Ovary (tissue), 10 donors: ENCODE measurements at places on chromosomes 4 and X.

- DNase-seq: no peak
Observed at GRCh38 chr4:81971637-81972381, 402.0 kb downstream of the HNRNPD start.

- no peak for DNase-seq
Observed at GRCh38 chrX:13149702-13150350, 105.4 kb upstream of the FAM9C start.

DNA sequence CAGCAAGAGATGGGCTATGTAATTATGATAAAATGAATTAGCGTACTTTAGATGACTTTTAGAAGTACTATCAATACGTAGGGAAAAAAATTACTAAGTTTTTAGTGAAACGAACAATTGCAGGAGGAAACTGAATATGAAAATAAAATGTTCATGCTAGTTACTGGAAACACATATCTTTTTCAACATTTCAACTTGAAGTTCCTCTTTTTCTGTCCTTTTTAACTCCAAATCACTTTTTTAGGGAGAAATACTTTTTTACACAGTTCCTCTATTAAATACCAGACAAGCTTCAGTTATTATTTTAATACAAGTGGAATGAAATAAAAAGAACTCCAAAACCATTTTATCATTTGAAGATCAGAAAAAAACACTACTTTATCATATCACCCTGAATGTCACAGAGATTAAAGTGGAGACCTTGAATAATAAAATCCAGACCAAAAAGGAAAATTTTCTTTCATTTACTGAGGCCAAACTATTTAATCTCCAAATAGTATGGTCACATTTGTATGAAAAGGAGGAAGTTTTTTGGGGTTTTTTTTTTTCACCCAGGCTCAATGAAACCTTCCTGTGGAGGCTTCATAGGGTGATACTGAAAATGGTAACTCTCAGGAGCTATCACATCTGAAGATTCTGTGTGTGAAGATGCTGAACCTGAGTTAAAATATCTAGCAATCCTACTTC is 306.2 kb downstream of the INPP4B start:
- DNase-seq: no peak

- DNase-seq: no peak
Observed at GRCh38 chrX:53483838-53484405, 49.8 kb upstream of the HSD17B10 start.

- no peak for DNase-seq
Observed at GRCh38 chrX:42615161-42615563, 162.8 kb downstream of the PPP1R2C start.

DNA sequence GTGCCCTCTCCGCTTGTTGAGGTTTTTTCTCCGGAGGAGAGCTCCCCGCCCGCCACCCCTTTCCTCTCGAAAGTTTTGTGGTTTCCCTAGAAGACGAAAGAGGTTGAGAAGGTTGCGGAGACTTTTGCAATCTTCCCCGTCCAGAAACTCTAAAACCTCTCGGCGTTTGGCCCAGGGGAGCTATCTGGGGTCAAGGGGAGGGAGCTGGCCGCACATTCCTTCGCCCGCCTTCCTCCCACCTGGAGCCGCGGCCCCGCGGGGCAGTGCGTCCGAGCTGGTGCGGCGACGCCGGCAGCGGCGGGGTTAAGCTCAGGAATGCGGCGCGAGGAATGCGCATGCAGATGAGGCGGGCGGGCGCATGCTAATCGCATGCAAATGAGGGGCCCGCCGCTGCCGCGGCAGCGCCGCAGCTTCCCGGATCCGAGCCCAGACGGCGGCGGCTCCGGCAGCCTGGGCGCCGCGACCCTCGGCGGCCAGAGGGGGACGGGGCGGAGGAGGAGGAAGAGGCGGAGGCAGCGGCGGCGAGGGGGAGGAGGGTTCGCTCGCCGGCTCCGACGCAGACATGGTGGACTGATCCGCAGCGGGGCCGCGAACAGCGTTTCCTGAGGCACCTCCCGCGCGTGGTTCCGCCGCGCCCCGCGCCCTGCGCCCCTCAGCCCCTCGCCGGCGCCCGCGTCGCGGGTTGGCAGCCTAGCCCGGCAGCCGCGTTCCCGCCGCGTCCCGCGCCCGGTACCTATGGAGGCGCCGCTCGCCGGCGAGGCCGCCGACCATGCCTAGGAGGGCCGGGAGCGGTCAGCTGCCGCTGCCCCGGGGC is at the start of gene WWC2:
Gene WWC2 (plus strand): TSS at position 535 of the 814 bp plus-strand sequence. CDS start 235 bp downstream, at position 770.
- peak; percentile 93 for DNase-seq

GRCh38 chr4:121140716-121141460 is 23.2 kb downstream of the TNIP3 start:
- DNase-seq: no peak

DNA sequence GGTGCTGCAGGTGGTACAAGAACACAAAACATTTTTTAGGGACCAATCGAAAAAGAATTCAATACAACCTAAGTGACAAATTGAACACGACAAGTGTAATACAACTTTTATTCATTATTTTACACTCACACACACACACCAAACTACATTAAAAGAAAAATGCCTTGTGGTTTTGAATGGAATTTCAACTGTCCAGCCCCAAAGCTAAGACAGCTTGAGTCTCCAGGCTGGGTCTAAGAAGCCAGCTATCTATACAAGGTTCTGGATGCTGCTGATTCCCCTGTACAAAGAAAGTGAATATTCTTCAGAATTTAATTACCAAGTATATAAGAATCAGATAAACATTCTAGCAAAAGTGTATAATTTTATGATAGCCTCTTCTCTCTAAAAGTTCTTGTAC is 118.2 kb downstream of the PPP3CA start:
- no peak for DNase-seq

DNA sequence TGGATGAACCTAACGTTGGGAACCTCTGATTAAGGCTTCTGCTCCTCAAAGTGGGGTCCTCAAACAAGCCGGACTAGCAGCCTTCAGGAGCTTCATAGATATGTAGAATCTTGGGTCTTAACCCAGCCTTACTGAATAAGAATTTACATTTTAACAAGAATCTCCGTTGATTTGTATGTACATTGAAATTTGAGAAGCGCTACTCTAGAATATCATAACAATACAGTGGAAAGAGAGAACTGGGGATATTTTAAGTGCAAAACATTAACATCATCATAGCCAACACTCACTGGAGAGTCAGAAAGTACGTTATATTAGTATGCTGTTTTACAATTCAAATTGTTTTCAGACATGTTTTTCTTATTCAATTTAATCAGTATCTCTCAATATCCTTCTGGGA is 31.2 kb downstream of the ATXN3L start:
- no peak for DNase-seq

- no peak for DNase-seq
Observed at GRCh38 chr4:138225477-138225876, 16.7 kb downstream of the SLC7A11 start.

GRCh38 chrX:2497961-2498780 is 2.6 kb downstream of the DHRSX start:
- DNase-seq: no peak

- DNase-seq: no peak
Observed at GRCh38 chr4:43331226-43332051, 438.9 kb downstream of the GRXCR1 start.

DNA sequence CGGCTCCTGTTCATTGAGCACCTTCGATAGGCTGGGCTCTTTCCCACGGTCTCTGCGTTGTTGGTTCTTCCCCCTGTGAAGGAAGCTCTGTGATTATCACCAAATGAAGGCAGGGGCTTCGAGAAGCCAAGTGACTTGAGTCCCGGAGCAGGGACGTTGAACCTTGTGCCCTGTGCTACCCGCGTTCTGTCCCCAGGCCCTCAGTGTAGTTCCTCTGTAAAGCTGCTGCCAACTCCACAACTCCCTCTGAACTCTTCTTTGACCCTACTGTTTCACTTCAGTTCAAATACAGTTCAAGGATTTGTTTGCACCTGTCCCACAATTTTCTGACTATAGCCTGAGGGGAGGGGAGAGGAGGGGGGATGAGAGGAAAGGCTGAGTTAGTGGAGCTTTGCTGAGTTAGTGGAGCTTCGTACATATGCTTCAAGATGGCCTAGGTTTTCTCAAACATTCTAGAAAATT is 635 bp upstream of the PHF8 start:
- no peak for DNase-seq

GRCh38 chrX:39665830-39666518 is 431.8 kb downstream of the BCOR start:
- no peak for DNase-seq

- DNase-seq: no peak
Observed at GRCh38 chr4:64079316-64079715, 329.9 kb downstream of the TECRL start.

- DNase-seq: peak; percentile 51
Observed at GRCh38 chrX:10636337-10636736, 16.0 kb upstream of the MID1 start.

DNA sequence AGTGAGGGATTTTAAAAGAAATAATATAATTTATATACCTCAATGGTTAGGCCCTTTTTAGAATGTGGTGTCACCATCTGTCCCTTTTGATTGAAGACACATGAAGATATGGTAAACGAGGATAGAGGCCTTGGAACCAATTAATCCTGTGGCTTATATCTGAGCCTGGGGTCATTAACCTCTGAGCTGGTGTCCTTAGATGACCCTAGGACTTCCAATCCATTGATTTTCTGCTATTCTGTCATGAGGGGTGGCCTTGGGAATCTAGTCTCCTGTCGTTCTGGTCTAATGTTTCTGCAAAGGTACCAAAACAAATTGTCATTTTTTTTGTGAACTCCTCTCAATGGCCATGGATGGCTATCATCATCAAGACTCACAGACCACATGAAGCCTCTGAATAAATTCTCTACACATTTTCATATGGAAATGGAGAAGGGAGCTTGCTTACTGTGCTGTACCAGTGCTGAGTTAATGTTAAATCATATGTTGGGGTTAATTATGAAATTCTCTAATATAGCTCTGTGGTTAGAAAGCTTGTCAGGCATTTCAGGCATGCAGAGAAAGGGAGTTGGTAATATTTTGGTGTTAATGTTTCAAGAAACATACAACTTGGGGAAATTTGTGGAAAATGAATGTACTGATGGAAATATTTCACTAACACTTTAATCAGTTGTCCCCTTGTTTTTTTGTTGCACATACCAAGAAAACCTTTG is 204.2 kb upstream of the IL15 start:
- DNase-seq: no peak

GRCh38 chr4:109155084-109155483 is 147.4 kb downstream of the COL25A1 start:
- no peak for DNase-seq

- DNase-seq: no peak
Observed at GRCh38 chr4:88991746-88992145, 65.2 kb downstream of the FAM13A start.

DNA sequence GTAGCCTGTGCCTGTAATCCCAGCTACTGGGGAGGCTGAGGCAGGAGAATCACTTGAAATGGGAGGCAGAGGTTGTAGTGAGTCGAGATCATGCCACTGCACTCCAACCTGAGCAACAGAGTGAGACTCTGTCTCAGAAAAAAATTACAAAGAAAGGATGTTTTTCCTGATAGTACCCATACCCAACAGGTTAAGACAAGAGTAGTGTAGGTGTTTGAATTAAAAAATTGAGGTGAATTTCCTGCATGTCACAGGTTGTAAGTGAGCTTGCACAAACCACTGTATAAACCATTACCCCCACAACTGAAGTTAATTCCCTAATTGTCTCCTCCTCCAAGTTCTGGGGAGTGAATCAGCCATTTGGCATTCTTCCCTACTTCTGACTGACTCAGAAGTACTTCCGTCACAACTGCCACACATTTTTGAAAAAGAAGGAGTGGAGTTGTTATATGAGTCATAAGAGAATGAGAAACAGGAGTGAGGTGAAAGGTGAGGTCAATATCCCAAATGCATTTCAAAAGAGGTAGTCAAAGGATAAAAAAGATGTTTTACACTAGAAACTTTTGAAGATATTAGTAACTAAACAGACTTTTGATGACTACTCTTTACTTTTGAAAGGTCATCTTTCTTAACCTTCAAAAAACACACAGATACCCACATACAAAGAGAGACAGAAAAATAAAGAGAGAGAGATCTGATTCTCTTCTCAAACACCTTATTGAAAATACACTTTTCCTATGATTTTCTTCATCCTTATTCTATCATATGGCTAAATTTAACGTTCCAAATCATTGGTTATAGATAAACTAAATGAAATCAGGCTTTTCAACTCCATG is 134.5 kb downstream of the BTC start:
- DNase-seq: no peak

DNA sequence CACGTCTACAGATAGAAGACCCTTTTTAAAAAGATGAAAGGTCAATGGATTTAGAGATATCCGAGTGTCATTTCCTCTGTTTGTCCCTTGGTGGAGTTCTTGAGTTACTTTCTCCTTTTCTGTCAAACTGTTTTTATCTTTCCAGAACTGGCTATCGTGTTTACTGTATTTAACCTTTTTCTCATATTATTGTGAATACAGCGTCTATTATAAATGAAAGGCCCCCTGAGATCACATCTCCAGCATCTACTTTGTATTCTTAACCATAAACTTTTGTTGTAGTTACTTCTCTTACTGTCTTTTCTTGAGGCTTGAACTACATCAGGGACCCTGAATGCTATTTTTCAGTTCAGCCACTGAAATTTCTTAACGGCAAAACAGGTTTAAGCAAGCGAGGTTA is 4.0 kb upstream of the PCDH7 start:
- DNase-seq: no peak

- DNase-seq: no peak
Observed at GRCh38 chrX:50579955-50580354, 109.3 kb upstream of the DGKK start.

GRCh38 chrX:10168226-10168625 is 11.5 kb downstream of the CLCN4 start:
- DNase-seq: no peak

GRCh38 chr4:110635163-110635865 is 12.4 kb upstream of the PITX2 start:
- no peak for DNase-seq

DNA sequence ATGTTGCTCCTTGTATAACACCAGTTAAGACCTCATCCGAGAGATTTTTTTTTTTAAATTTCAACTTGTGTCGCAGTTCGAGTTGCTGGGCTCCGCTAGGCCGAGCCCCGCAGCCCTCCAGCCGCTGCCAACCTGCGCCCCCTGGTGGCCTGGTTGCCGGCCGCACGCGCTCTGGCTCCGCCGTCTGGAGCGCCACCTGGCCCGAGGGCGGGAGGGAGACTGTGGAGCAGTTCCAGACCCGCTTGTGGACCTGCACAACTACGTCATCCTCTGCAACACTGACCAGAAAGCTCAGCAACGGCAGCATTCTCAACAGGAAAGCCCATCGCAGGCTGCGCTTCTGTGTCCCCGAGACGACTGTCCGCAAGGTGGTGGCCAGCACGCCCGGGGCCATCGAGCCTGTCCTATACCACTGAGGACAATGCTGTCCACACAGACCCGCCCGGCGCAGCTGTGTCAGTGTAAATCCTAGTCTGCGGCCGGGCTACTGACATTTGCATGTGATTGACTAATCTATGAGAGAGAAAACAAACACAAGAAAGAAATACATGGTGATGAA is 39.1 kb downstream of the ARL9 start:
- peak; percentile 89 for DNase-seq

- no peak for DNase-seq
Observed at GRCh38 chr4:113584407-113585150, 177.0 kb downstream of the CAMK2D start.

DNA sequence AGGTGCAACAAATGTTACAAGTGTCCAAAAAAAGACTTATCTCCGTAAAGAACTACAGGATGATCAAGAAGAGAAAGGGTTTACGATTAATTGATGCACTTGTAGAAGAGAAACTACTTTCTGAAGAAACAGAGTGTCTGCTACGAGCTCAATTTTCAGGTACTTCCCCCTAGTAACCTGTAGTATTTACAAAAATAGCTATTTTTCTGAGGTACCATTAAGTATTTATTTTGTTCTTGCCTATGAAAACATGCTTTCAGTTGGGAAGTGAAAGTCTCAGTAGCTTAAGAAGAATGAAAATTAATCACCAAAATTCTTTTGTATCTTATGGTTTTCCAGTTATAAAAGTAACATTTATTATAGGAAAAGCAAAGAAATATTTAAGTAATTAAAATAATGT is 5.9 kb downstream of the THAP9 start:
- no peak for DNase-seq
